ENCODE measurements at places on chromosomes 11 and 22. TPM values are rescaled to one million over a fixed set of nuclear protein-coding genes. Genes with fewer than 3 reads are reported as not detected.

GRCh38 chr11:3222003-3222855 is 3.6 kb upstream of the MRGPRG start:
- H3K27ac ChIP-seq, result no peak overlapping the region
- no peaks in the 10 kb centered on the region for H3K36me3 ChIP-seq
- no peak overlapping the region for H3K4me3 ChIP-seq
- H3K4me1 ChIP-seq, result no peaks in the 10 kb centered on the region

GRCh38 chr11:1836011-1836945 is 1.5 kb downstream of the SYT8 start:
- H3K36me3 ChIP-seq, result no peaks in the 10 kb centered on the region
- H3K4me3 ChIP-seq, result no peak overlapping the region
- no peak overlapping the region for H3K27ac ChIP-seq
- no peaks in the 10 kb centered on the region for H3K27me3 ChIP-seq

DNA sequence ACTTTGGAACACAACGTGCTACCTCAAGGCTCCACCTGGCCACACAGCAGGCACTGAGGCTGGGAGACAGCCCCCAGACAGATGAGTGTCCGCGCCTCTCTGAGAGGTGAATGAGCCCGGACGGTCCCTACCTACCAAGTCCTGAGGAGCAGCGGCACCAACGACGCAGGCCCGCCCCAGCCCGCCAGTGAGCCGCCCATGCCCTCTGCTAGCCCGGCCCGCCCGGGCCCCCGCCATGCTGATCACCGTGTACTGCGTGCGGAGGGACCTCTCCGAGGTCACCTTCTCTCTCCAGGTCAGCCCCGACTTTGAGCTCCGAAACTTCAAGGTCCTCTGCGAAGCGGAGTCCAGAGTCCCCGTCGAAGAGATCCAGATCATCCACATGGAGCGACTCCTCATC is at the start of gene DDI1:
Gene DDI1 (plus strand): TSS at position 53 of the 400 bp plus-strand sequence. CDS start 183 bp downstream, at position 236.
- H3K4me3 ChIP-seq, result no peak within 1 kb of the TSS
- no peak within 1 kb of the TSS for H3K27ac ChIP-seq
- H3K27me3 ChIP-seq, result no peaks in the 10 kb centered on the region
- no peaks in the 10 kb centered on the region for H3K36me3 ChIP-seq
- DNase-seq, result no peak

DNA sequence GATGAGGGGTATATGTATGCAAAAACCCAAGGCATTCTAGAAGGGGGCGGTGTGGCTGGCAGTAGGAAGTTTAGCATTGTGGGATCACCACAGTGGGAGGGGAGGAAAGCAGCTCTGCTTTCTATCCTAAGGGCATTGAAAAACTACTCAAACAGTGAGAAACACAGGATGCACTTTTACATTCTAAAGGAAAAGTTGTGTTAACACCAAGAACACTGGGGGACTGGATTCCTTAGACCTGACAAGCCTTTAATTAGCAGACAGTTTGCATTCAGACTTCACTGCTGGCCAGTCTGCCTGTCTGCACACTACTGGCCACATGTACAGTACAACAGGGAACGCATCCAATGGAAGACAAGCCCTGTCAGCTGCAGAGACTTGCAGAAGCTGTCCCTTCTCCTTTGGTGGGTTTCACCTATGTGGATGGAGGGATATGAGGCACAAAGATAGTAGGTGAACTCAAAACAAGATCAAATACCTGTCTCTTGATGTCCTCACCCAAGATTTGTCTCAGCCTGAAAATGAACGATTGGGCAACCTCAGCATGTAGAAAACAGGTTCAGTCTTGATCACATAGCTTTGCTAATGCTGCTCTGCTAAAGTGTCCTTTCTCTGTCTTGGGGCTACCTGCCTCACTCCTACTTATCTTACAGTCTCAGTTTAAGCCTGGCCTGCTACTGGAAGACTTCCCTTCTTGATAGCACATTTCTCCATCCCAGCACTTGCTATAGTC is 64.8 kb downstream of the TENM4 start:
- no peaks in the 10 kb centered on the region for H3K36me3 ChIP-seq
- H3K4me1 ChIP-seq, result no peaks in the 10 kb centered on the region
- no peak overlapping the region for H3K27ac ChIP-seq
- DNase-seq, result no peak

- peaks cover 8% of the 10 kb centered on the region for H3K27me3 ChIP-seq
- H3K4me3 ChIP-seq, result no peak overlapping the region
- DNase-seq, result no peak
Measured at GRCh38 chr11:69828971-69829344, 9.7 kb upstream of the FGF3 start.

DNA sequence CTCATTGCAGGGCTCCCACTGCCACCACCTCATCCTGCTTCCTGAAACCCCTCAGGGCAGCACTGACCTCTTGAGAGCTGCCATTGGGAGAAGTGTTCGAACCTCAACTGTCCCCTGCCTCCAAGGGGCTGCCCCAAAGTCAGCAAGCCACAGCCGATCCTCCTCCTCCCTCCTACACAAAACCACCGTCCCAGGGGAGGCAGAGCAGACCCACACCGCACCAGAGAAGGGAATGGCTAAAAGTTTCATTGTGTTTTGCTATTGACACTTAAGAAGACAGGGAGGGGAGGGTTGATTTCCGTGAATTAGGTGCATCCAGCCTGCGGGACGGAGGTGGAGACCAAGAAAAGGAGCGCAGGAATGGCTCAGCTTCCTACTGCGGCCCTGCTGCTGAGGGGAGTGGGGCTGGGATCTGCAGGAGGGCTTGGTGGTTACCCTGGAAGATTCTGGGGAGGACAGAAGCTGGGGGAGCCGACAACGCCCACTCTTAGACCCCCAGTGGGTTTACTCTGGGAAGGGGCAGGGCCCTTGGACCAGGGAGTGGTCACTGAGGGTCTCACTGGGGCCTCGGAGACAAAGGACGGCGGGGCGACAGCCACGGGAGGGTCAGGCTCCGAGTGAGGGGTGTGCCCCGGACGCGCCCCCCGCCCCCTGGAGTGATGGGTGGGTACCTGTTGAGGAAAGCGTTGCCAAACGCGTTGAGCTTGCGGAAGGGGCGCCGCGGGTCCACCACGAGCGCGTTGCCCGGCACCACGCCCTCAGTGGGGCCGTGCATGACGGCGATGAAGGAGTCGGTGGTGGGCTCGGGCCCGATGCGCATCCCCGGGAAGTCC is 815 bp downstream of the EHD1 start:
- peaks cover 62% of the 10 kb centered on the region for H3K4me1 ChIP-seq
- H3K36me3 ChIP-seq, result peaks cover 9% of the 10 kb centered on the region
- peak overlapping the region; percentile 94 for H3K27ac ChIP-seq
- peak overlapping the region; percentile 77 for H3K4me3 ChIP-seq

Gene TEAD1
- total RNA-seq, result 79.9 TPM

DNA sequence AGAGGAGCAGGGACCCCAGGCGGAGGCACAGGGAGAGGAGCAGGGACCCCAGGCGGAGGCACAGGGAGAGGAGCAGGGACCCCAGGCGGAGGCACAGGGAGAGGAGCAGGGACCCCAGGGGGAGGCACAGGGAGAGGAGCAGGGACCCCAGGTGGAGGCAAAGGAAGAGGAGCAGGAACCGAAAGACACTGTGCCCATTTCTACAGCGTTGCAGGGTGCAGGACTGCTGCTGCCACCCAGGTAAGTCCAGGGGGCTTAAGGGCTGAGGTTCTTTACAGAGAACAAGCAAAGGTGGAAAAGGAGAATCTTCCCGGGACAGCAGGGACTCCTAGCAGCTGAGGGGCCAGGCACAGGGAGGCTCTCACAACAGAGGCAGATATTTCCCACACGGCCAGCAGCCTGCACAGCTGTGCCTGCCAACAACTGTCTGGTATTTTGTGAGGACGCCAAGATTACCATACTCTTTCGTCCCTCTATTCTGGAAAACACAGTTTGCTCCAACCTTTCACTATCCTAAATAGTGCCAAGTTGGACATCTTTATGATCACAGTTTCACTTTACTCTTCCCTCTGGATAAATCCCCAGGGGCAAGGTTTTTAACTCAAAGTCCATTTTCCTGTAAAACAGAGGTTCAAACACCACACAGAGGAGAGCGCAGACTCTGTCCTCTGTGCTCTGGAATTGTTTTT is 39.4 kb downstream of the SHANK2 start:
- peaks cover 5% of the 10 kb centered on the region for H3K27me3 ChIP-seq
- no peak overlapping the region for H3K4me3 ChIP-seq
- no peaks in the 10 kb centered on the region for H3K36me3 ChIP-seq
- no peak for DNase-seq
- H3K4me1 ChIP-seq, result no peaks in the 10 kb centered on the region
- H3K27ac ChIP-seq, result no peak overlapping the region

DNA sequence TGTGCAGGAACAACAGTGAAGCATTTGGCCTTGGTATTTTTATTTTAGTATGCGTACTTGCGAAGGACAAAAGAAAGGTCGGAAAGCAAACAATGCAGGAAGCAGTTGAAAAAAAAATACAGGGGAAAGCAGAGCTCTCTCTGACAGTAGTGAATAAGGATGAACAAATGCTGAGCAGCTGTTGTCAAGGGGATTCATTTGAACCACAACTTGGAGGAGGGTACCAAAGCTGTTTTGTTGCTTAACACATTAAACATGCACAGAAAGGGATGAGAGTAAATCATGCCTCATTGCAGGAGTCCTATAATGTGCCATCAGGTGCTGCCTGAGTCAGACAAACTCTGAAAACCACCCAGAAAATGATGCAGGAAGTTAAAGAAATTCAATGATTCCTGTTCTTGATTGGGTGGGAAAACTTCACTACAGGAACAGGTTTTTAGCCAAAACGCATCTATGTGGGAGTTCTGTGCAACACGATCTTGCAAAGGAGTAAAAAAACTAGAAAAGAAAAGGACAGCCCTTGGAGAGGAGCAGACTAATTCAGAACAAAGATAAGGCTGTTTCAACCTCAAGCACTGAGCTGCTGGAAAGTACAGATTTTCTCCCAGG is 2113.5 kb downstream of the LRRC4C start:
- H3K36me3 ChIP-seq, result no peaks in the 10 kb centered on the region
- no peaks in the 10 kb centered on the region for H3K4me1 ChIP-seq
- H3K27ac ChIP-seq, result no peak overlapping the region
- H3K4me3 ChIP-seq, result no peak overlapping the region
- H3K27me3 ChIP-seq, result no peaks in the 10 kb centered on the region

DNA sequence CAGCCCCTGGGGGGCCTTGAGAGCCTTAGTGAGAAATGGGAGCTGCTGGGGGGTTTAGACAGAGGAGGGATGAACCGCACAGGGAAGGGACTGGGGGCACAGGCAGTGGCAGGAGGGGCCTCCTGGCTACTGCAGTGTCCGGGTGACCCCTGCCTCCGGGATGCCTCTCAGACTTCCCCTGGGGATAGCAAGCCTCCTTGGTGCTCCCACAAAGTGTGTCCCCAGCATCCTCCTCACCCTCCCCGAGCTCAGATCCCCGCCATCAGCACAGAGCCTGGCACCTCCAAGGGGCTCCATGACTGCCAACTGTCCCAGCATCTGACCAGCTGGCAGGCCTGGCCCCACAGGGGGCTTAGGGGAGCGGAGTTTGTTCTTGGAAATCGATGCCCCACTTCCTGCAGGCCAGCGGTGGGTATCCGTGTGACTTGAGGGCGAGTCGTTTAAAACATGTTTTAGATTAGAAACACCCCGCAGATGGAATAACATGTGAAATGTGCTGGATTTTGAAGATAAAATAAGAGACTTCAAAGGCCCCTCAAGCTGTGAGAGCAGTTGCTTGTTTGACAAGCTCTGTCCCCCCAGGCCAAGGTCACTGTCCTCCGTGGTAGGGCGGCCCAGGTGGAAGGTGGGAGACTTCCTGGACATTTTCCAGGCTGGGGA is 13.5 kb upstream of the FLRT1 start:
- H3K27me3 ChIP-seq, result no peaks in the 10 kb centered on the region
- DNase-seq, result no peak
- no peak overlapping the region for H3K27ac ChIP-seq
- H3K4me3 ChIP-seq, result no peak overlapping the region

- H3K27ac ChIP-seq, result peak overlapping the region; percentile 88
- no peak for DNase-seq
- H3K36me3 ChIP-seq, result no peaks in the 10 kb centered on the region
- H3K27me3 ChIP-seq, result no peaks in the 10 kb centered on the region
Measured at GRCh38 chr11:12818333-12819015, 144.3 kb downstream of the TEAD1 start.

Gene C22orf31
- not detected for total RNA-seq

Gene OR51L1
- total RNA-seq, result not detected

DNA sequence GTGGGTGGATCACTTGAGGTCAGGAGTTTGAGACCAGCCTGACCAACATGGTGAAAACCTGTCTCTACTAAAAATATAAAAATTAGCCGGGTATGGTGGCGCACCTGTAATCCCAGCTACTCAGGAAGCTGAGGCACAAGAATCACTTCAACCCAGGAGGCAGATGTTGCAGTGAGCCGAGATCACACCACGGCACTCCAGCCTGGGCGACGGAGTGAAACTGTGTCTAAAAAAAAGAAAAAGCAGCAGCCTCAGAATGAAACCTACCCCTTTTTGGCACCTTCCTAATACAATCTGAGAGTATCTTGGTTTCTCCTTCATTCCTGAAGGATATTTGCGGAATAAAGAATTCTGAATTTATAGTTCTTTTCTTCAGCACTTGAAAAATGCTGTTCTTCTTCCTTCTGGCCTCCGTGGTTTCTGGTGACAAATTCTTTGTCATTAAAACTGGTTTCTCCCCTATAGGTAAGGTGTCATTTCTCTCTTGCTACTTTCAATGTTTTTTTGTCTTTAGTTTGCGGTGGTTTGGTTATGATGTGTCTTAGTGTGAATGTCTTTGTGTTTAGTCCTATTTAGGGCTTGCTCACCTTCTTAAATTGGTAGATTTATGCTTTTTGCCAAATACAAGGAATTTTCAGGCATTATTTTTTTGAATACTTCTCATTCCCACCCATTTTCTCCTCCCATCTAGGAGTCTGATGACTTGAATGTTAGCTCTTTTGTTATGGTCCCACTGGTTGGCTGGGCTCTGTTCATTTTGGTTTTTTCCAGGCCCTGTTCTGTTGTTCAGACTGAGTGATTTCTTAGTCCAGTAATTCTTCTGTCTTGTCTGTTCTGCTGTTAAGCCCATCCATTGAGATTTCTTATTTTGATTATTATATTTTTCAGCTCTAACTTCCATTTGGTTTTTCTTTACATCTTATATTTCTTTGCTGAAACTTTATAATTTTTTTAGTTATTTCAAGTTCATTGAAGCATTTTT is 15.4 kb downstream of the ASRGL1 start:
- no peak overlapping the region for H3K4me3 ChIP-seq
- no peaks in the 10 kb centered on the region for H3K36me3 ChIP-seq
- no peaks in the 10 kb centered on the region for H3K27me3 ChIP-seq
- DNase-seq, result no peak
- H3K4me1 ChIP-seq, result no peaks in the 10 kb centered on the region
- H3K27ac ChIP-seq, result no peak overlapping the region

- no peaks in the 10 kb centered on the region for H3K36me3 ChIP-seq
- H3K27me3 ChIP-seq, result no peaks in the 10 kb centered on the region
- no peaks in the 10 kb centered on the region for H3K4me1 ChIP-seq
Measured at GRCh38 chr11:132780046-132780445, 752.3 kb downstream of the OPCML start.

Gene FAT3
- 1.4 TPM for total RNA-seq

Gene POU2AF2
- total RNA-seq, result 0.36 TPM

Data from gastrocnemius medialis (tissue), 4 donors.